ENCODE measurements at places on chromosomes 7 and 10.

DNA sequence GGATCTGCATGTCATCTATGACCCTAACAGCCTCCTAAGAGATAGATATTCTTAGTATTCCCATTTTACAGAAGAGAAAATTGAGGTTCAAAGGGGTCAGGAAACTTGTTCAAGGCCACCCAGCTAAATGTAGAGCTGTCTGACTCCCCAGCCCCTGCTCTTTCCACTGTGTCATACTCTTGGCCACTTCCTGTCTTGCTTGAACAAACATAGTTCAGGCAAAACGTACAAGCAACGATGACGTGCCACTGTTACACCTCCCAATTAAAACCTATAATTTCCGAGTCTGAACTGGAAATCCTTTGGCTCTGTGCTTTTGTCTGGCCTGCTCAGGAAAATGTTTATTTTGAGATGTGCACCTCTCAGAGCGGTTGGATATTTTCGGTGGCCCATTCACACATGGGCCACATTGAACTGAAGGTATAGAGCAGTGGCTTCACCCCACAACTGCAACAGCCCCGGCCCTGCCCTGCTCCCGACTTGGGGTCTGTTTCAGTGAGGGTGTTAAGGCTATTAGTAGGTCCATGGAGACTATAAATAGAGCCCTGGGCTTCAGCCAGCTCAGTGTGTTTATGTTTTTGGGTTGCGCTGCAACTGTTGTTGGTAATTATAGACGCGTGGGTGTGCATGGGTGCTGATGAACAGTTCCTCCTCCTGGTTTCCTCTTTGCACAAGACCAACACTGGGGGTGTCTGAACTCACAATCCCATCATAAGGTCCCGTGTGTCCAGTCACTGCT lies 172.3 kb upstream of the ADO start:
- DNase-seq, result peak; percentile 22

DNA sequence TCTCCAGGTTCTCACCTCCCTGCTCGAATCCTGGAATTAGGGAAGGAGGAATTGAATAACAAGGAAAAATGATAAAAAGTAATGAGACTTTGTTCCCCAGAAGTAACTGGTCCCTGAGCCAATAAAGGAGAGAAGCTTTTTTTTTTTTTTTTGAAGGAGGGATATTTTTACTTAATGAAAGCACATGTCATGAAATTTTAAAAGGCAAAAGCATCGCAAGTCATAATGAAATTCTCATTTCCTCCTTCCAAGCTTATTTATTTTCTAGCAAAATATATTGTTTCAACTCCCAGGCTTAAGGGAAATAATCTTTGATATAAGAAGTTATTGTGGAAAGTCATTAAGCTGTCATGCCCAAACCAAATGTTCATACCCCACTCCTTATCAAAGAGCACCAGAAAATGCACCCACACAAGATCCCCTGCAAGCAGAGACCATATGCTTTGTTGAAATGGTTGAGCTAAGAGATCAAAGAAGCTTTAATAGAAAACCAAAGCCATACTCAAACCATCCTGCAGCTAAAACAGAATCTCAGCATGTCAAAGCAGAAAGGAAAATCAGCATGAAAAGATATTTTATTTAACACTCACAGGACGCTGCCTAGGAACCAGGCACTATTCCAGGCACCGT lies 16.7 kb upstream of the ABCC2 start:
- peak; percentile 14 for DNase-seq

GRCh38 chr7:45712872-45713668 lies 138.9 kb downstream of the ADCY1 start:
- DNase-seq, result no peak

GRCh38 chr7:124076841-124077240 lies 44.0 kb upstream of the TMEM229A start:
- DNase-seq, result no peak

DNA sequence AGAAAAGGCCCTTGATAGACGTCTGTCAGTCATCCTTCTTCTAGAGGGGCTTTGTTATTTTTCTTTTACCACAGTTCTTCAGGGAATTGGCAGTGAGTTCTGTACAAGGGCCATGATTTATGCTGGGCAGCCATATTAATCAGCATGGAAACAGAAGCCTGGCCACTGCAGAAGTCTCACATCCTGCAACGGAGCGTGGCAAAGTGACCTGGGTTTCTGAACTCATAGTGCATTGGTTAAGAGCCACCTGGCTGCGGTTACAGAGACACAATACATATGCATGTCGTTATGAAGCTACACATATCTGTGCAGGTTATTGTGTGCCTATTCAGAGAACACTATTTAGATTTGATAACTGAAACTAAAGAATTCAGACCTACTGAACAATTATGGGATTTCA lies 419.4 kb upstream of the CELF2 start:
- DNase-seq, result no peak

DNA sequence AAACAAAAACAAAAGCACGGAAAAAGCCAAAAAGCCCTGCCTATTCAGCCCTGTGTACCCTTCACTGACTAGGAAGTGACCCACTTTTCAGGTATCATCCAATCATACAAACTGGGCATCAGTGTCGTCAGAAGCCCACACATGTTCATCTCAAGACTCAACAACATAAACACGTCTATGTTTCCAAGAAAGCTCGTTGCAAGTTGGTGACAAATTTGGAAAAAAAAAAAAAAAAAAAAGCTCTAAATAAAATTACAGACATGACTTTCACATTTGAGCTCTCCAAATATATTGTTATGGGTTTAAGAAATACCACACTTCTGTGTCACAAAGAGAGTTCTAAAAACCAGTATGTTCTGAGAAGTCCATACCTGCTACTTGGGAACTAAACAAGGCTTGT lies 204.7 kb upstream of the KLF14 start:
- DNase-seq, result no peak

DNA sequence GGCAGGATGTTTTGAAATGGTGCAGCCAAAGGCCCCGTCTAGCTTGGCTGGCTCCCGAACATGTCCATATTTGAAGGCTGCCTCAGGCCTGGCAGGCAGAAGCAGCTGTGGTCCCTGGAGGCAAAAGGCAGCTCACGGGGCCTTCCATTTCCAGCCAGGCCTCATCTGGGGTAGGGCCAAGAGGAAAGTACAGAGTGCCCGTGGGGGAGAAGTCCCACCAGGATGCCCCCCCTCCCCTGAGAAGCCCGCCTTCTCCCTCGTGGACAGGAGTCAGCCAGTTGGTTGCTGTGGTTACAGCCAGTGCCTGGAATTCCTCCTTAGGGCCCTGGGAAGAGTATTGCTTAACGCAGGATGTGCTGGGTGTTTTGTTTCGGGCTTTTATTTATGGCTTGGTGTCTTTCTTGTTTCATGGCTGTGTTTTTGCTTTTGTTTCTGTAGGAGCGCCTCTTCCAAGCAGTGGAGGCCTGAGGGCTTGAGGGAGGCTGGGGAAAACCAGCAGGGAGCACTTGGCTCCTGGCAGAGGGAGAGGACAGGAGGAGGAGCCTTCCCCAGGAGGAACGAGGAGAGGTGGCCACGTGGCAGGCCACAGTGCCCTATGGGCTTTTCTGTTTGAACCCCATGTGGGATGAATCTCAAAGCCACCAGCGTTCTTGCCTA lies 45.4 kb downstream of the CHST3 start:
- no peak for DNase-seq

- DNase-seq, result no peak
Measured at GRCh38 chr7:132500727-132501440, 75.4 kb downstream of the PLXNA4 start.

GRCh38 chr7:91537260-91538152 lies 273.3 kb downstream of the FZD1 start:
- no peak for DNase-seq

- no peak for DNase-seq
Measured at GRCh38 chr7:150586785-150587152, 19.6 kb downstream of the GIMAP4 start.

GRCh38 chr10:120314442-120314841 lies 142.6 kb upstream of the PLPP4 start:
- no peak for DNase-seq

- no peak for DNase-seq
Measured at GRCh38 chr7:35988105-35988504, 164.9 kb upstream of the EEPD1 start.

DNA sequence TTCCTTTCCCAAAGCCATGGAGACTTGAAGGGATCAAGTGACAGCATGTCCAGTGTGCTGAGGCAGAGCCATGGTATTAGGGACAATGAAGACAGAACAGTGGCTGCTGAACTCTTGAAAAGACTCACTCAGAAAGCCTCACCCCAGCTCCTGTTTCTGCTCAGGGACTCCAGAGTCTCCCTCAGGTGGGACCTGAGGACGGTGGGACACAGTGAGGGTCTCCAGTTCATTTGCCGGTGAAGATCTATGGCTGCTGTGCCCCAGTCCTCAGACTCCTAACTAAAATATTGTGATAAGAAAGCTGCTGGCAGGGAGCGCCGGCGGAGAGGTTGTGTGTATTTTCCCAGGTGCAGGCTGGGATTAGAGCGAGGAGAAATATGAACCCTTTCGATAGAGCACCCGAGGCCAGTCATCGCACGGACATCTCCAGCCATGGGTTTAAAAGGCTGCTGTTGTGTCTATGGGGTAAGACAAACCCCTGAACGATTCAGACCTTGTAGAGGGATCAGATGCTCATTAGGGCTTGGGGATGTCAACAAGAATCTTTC lies 57.2 kb downstream of the C7orf25 start:
- no peak for DNase-seq

DNA sequence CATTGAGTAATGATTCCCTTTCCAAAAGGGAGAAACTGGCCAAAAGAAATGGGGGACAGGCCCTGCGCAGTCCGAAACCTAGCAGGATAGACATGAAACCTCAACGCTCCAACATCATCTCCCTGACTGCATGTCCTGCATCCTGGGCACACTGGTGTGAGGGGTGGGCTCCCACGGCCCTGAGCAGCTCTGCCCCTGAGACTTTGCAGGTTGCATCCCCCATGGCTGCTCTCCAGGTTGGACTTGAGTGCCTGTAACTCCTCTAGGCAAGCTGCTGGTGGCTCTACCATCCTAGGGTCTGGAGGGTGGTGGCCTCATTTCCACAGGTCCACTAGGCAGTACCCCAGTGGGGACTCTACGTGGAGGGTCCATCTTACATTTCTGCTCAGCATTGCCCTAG lies 16.3 kb upstream of the CRYGN start:
- no peak for DNase-seq

DNA sequence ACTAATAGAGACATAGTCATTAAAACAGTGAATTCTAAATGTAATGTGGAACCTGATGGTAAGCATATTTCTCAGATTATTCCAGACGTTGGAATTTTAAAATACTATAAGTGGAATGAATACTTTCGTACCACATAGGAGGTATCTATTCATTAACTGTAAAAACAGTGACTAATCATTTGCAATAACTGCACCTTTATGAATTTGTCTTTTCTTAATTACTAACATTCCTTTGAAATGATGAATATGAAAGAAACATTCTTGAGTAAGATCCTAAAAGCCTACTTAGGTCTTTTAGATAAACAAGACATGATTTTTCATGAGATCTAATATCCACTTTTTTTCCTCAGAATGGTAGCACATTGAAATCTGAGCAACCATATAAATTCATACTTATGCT lies 549.0 kb upstream of the LRRN3 start:
- no peak for DNase-seq

GRCh38 chr7:91776171-91776570 lies 104.3 kb downstream of the MTERF1 start:
- no peak for DNase-seq

- no peak for DNase-seq
Measured at GRCh38 chr10:77892021-77892739, 34.4 kb downstream of the DLG5 start.

DNA sequence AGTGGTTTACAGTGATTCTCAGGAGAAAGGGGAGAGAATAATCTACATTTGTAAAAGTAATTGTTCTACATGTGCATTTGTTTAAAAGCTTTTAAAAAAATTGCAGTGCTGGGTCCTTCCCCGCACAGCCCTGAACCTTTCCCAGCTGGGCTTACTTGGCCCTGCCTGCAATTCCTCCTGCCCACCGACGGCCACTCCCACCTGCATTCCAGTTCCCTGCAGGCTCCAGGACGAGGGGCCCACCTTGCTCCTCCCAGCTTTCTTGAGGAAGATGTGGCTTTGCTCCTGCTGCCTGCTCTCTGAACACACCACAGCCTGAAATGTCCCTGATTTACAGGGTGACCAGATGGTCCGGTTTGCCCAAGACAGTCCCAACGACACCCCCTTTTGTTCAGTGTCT lies 222.7 kb downstream of the PRPF18 start:
- no peak for DNase-seq

DNA sequence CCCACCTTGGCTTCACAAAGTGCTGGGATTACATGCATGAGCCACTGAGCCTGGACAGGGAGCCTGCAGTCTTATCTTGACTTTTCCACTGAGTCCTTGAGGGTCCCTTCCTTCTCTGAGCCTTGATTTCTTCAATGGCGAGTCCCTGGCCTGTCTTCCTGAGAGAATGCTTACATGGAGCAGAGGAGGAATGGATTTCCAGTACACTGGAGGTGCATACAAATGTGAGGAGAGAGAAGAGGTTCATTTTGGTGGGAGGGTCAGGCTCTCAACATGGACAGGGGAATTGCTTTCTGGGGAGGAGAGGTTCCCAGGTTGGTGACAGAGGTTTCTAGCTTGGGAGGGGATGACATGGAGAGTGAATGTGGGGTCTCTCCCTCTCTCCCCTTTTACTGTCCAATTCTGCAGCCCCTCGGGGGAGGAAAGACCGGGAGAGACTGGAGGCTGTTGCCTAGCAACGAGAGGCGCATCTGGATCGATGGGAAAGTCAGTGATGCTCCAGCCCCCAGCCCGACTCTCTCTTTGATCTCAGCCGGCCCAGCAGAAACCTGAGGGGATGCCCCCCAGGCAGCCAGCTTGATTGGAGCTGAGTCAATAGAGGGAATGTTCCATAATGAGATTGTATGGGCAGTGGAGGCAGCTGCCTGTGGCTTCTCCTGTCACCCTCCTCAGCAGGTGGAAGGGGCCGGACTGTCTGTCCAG lies 14.8 kb downstream of the SRRM3 start:
- no peak for DNase-seq

GRCh38 chr10:70379581-70380176 lies 2.7 kb downstream of the LRRC20 start:
- DNase-seq, result no peak

GRCh38 chr7:84248267-84248666 lies 53.7 kb upstream of the SEMA3A start:
- no peak for DNase-seq

- DNase-seq, result no peak
Measured at GRCh38 chr10:95273393-95274312, 17.1 kb downstream of the PDLIM1 start.

DNA sequence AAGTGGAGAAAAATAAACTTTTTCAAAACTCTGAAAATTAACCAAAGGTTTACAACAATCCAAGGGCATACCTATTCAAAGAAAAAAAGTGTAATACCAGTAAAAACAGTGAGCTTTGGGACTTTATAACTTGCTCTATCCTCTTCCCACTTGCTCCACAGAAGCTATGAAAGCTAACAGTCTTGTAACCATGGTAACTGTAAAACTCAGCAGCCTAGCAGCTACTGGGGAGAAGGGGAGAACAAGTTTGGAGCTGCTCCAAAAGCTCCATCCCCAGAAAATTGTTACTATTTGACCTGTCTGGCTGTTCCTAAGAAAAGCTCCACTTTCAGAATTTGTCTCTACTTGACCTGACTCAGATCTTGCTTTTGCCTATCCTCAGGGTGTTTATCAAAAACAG lies 191.5 kb downstream of the OTUD1 start:
- no peak for DNase-seq

- no peak for DNase-seq
Measured at GRCh38 chr10:15393139-15393825, 22.2 kb upstream of the FAM171A1 start.

- no peak for DNase-seq
Measured at GRCh38 chr7:36969376-36969775, 245.1 kb upstream of the AOAH start.

- DNase-seq, result no peak
Measured at GRCh38 chr7:49563693-49564378, 209.6 kb upstream of the VWC2 start.

Data from Jurkat, Clone E6-1 (cell line).